ENCODE measurements at places on chromosomes 16 and 17.

DNA sequence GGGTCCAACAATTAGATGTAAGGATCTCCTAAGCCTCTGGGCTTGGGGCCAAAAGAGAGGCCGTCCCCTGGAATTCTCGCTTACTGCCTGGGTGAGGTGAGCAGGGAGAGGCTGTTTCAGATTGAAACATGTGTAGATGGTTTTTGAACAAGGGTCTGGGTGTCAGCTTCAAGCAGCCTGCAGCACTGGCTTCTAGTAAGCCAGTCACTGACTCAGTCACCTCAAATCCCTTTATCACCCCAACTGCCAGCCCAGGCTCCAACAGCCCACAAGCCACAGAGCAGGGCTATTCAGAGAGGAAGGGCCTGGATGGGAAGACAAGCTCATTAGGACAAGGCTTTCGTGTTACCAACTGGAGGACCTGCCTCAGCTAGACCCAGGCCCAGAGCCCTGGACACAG lies 180.2 kb downstream of the CCT6B start:
- DNase-seq, result no peak
- peaks cover 1% of the 10 kb centered on the region for H3K27me3 ChIP-seq
- H3K4me3 ChIP-seq, result no peak overlapping the region
- no peak overlapping the region for H3K27ac ChIP-seq
- H3K36me3 ChIP-seq, result no peaks in the 10 kb centered on the region

DNA sequence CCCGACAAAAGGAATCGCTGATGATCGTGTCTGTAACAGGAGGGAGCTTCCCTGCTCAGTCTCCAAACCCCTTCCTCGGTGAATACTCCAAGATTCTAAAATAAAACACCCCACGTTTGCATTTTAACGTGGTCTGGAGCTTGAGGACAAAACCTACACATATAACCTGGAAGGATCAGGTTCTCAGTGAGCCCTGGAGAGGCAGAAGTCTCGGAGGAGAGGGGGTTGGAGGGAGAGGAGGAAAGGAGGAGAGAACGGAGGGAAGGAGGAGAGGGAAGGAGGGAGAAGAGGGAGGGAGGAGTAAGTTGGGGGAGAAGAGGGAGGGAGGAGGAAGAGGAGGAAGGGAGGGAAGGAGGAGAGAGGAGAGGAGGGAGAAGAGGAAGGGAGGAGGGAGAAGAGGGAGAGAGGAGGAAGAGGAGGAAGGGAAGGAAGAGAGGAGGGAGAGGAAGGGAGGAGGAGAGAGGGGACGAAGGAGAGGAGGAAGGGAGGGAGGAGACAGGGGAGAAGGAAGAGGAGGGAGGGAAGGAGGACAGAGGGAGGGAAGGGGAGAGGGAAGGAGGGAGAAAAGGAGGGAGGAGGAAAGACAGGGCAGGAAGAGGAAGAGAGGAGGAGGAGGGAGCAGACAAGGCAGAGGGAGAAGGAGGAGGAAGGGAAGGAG lies 27.4 kb upstream of the GINS2 start:
- peaks cover 3% of the 10 kb centered on the region for H3K4me1 ChIP-seq
- H3K36me3 ChIP-seq, result peaks cover 2% of the 10 kb centered on the region
- H3K27me3 ChIP-seq, result no peaks in the 10 kb centered on the region

GRCh38 chr17:63697341-63698286 lies 2.3 kb downstream of the LIMD2 start:
- DNase-seq, result peak; percentile 90
- peaks cover 35% of the 10 kb centered on the region for H3K36me3 ChIP-seq
- peak overlapping the region; percentile 79 for H3K4me3 ChIP-seq
- H3K27ac ChIP-seq, result peak overlapping the region; percentile 88
- H3K27me3 ChIP-seq, result no peaks in the 10 kb centered on the region

- no peak overlapping the region for H3K27ac ChIP-seq
- H3K27me3 ChIP-seq, result no peaks in the 10 kb centered on the region
- H3K4me1 ChIP-seq, result no peaks in the 10 kb centered on the region
- no peak overlapping the region for H3K4me3 ChIP-seq
These were observed 44.1 kb downstream of the CFDP1 start for GRCh38 chr16:75389096-75389690.

DNA sequence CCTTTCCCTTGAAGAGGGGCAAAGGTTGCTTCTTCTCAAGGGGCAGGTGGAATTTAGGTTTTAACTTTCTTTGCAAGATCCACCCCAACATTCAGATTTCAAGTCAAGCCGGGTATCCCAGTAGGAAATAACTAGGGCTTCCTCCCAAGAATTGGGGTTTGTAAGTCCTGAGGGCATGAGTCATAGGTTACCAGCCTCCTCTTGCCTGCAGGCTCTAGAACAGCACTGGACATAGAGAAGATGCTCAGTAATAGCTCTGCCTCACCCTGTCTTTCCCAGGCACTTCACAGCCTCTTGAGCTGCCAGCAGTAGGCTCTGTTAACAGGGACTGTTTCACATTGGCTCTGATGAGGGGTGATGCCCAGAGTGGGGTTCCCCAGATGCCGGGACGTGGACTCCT lies 35.8 kb upstream of the ZFP90 start:
- H3K4me3 ChIP-seq, result no peak overlapping the region
- no peak for DNase-seq

DNA sequence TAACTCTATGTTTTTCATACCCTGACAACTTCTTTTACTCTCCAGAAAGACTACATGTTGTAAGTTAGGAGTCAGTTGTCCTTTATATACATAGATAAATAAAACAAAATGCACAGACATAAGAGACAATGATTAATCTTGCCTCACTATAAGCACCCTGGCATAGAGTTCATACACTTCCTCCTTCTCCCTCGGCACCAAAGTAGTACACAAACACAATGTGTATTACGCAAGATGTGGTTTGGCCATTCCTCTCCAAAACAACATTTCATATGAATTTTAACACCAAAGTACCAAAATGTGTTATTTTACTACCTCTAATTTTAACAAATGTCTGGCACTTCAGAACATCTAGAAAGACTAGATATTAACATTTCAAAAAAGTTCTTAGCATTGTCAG lies 17.2 kb upstream of the SLFN11 start:
- DNase-seq, result no peak
- no peak overlapping the region for H3K27ac ChIP-seq
- H3K4me1 ChIP-seq, result no peaks in the 10 kb centered on the region
- no peak overlapping the region for H3K4me3 ChIP-seq
- no peaks in the 10 kb centered on the region for H3K36me3 ChIP-seq

- H3K27me3 ChIP-seq, result peaks cover 2% of the 10 kb centered on the region
- peaks cover 26% of the 10 kb centered on the region for H3K36me3 ChIP-seq
These were observed 1.7 kb downstream of the CRAMP1 start for GRCh38 chr16:1613728-1614455.

GRCh38 chr17:14334276-14334840 lies 33.5 kb downstream of the HS3ST3B1 start:
- peak overlapping the region; percentile 72 for H3K27ac ChIP-seq
- no peaks in the 10 kb centered on the region for H3K27me3 ChIP-seq
- no peak for DNase-seq
- H3K4me3 ChIP-seq, result no peak overlapping the region
- H3K36me3 ChIP-seq, result peaks cover 5% of the 10 kb centered on the region
- H3K4me1 ChIP-seq, result peaks cover 86% of the 10 kb centered on the region

GRCh38 chr16:46712911-46713310 lies 23.5 kb downstream of the ORC6 start:
- H3K27ac ChIP-seq, result no peak overlapping the region
- peaks cover 4% of the 10 kb centered on the region for H3K4me1 ChIP-seq
- no peak for DNase-seq
- H3K36me3 ChIP-seq, result no peaks in the 10 kb centered on the region
- H3K27me3 ChIP-seq, result no peaks in the 10 kb centered on the region

DNA sequence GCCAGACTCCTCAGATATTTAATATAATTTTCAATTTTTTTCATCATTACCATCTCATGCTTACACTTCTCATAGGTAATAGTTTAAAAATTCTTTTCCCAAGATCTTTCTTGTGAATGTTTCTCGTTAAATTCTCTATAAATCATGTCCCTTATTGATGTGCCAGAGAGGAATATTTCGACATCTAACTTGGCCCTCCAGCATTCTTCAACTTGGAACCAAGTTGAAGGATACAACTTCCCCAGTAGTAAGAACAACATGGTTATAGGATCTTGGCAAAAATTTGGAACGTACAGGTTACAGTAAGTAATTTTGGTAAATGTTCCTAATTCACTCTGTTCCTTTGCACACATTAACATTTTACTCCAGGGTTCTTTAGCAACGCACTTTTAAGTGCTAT lies 731.8 kb downstream of the CDH11 start:
- DNase-seq, result no peak
- H3K4me3 ChIP-seq, result no peak overlapping the region

DNA sequence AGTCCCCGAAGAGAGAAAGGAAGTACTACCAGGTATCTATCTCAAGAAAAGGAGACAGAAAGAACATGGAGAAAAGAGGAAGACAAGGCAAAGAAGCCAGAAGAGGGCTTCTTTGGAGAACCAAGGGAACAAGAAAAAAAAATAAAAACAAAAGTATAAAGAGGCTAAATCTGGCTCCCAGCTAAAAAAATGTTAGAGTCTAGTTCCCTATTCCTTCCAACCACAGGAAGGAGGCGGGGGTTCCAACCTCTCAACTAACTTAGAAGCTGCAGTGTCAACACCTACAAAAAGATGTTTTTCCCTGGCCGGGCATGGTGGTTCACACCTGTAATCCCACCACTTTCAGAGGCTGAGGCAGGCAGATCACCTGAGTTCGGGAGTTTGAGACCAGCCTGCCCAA lies 13.4 kb downstream of the UTP6 start:
- no peak for DNase-seq
- peak overlapping the region; percentile 31 for H3K27ac ChIP-seq
- H3K27me3 ChIP-seq, result no peaks in the 10 kb centered on the region
- peaks cover 46% of the 10 kb centered on the region for H3K36me3 ChIP-seq
- H3K4me1 ChIP-seq, result no peaks in the 10 kb centered on the region

GRCh38 chr16:1832838-1833454 lies 5.9 kb downstream of the FAHD1 start:
- no peak for DNase-seq
- H3K27ac ChIP-seq, result no peak overlapping the region
- peaks cover 14% of the 10 kb centered on the region for H3K4me1 ChIP-seq
- peaks cover 3% of the 10 kb centered on the region for H3K36me3 ChIP-seq
- no peaks in the 10 kb centered on the region for H3K27me3 ChIP-seq

DNA sequence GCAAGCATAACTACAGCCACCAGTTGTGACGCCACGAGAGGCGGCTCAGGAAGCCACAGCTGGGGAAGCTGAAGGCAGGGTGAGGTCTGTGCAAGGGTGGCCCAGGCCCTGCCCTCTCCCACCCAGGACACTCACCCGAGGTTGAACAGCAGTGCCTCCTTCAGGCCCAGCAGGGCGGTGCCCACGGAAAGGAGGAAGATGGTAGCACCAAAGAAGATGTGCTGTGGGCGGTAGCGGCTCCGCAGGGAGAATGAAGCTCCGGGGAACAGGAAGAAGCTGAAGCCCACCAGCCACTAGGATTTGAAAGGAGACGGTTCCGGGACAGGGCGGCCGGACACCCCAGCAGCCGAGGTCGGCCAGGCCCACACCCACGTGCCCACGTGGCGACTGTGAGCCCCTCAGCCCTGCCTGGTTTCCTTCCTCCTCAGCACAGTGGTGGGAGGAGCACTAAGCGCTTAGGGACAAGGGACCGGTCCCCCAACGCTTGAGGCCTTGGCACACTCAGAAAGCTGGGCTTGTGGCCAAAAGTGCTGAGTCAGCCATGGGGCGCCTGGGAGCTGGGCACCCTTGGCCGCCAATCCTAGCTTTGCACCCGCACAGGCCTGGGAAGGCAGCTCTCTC lies 11.0 kb downstream of the CYB561 start:
- peak; percentile 46 for DNase-seq
- H3K27me3 ChIP-seq, result no peaks in the 10 kb centered on the region
- H3K36me3 ChIP-seq, result no peaks in the 10 kb centered on the region
- H3K4me3 ChIP-seq, result no peak overlapping the region
- H3K27ac ChIP-seq, result peak overlapping the region; percentile 12

GRCh38 chr16:12377497-12377896 lies 401.0 kb downstream of the SNX29 start:
- H3K27me3 ChIP-seq, result no peaks in the 10 kb centered on the region
- H3K4me1 ChIP-seq, result peaks cover 14% of the 10 kb centered on the region
- DNase-seq, result peak; percentile 6
- no peak overlapping the region for H3K4me3 ChIP-seq

DNA sequence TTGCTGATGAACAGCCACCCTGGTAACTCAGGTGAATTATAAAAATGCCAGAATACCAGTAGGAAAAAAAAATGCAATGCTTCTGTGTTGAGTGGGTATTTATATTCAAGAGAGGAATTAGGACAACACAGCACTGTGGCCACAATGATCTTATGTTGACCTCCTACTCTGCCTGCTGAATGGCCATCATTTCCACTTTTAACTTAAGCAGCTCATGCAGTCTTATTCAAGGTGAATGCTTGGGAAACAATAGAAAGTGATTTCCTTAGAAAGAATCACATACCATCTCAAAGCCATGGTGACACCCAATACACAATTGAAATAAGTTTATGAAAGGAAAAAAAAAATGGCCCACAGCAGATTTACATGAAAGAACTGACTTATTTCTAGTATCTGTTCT lies 224.0 kb downstream of the CDH8 start:
- no peaks in the 10 kb centered on the region for H3K4me1 ChIP-seq
- no peak overlapping the region for H3K27ac ChIP-seq
- H3K4me3 ChIP-seq, result no peak overlapping the region
- no peaks in the 10 kb centered on the region for H3K36me3 ChIP-seq
- H3K27me3 ChIP-seq, result no peaks in the 10 kb centered on the region

GRCh38 chr16:28917095-28917494 lies 7.9 kb downstream of the RABEP2 start:
- H3K4me1 ChIP-seq, result no peaks in the 10 kb centered on the region
- no peak for DNase-seq
- H3K4me3 ChIP-seq, result no peak overlapping the region
- no peak overlapping the region for H3K27ac ChIP-seq
- H3K27me3 ChIP-seq, result no peaks in the 10 kb centered on the region

DNA sequence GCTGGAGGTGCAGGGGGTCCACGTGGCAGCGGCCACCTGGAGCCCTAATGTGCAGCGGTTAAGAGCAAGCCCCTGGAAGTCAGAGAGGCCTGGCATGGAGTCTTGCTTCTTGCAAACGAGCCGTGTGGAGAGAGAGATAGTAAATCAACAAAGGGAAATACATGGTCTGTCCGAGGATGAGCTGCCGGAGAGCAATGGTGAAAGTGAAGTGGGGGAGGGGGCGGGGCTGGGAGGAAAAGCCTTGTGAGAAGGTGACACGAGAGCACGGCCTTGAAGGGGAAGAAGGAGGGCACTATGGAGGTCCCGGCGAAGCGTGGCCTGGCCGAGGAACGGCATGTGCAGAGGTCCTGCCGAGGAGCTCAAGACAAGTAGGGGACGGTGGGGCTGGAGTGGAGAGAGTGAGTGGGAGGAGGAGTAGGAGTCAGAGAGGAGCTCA lies 6.0 kb upstream of the SERPINF1 start:
- H3K27ac ChIP-seq, result no peak overlapping the region
- H3K27me3 ChIP-seq, result no peaks in the 10 kb centered on the region
- no peaks in the 10 kb centered on the region for H3K36me3 ChIP-seq
- DNase-seq, result no peak

DNA sequence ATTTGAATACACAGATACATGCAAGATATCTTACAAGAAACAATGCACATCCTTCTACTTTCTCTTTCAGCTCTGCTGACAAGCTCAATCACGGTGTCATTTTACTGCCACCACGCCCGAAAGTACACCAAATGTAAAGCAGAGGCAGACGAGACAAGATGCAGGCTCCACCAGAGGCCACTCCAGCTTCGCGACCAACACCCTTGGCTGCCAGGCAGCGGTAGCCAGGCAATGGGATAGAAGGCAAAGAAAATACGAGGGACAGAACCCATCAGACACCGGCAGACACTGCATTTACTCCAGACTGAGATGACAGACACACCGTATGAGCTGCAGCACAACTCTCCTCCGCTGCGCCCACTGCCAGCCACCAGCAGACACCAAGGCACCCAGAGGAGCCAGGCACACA lies 41.0 kb downstream of the USP22 start:
- H3K4me1 ChIP-seq, result peaks cover 14% of the 10 kb centered on the region
- no peaks in the 10 kb centered on the region for H3K27me3 ChIP-seq
- H3K27ac ChIP-seq, result peak overlapping the region; percentile 21
- no peak for DNase-seq

Data from activated CD4-positive, alpha-beta T cell treated with anti-CD3 and anti-CD28 coated beads for 36 hours (primary cell).